ENCODE measurements at places on chromosomes 7 and 10. TPM values are rescaled to one million over a fixed set of nuclear protein-coding genes. Genes with fewer than 3 reads are reported as not detected.

TEX36 gene
- total RNA-seq = not detected

CALHM3 gene
- not detected for total RNA-seq

VPS37D gene
- 17.2 TPM for total RNA-seq

GPR146 gene
- 3.1 TPM for total RNA-seq

FGFBP3 gene
- 7.5 TPM for total RNA-seq

MRLN gene
- total RNA-seq = not detected

H2BK1 gene
- not detected for total RNA-seq

COBL gene
- 3.3 TPM for total RNA-seq

SPDYE2 gene
- not detected for total RNA-seq

DNA sequence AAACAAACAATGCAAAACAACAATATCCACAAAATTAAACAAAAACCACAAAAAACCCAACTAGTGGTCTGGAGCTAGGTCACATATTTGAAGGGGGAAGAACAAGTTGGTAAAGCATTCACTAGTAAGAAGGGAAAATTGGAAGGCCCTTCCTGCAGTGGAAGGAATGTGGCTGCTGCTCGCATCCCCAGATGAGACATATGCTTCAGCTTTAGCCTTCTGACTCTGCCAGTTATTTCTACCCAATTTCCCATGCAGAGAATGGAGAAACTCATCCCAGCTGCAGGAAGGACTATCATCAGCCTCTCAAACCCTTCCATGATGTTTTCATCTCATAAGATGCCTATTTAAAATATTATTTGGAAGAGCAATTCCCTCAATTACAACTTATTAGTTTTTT is 176.6 kb downstream of the BMPER start:
- H3K4me1 ChIP-seq = peaks cover 2% of the 10 kb centered on the region
- no peak for DNase-seq
- H3K36me3 ChIP-seq = no peaks in the 10 kb centered on the region
- H3K27me3 ChIP-seq = no peaks in the 10 kb centered on the region

GRCh38 chr7:16130111-16131110 is 290.9 kb downstream of the CRPPA start:
- no peak for DNase-seq
- peaks cover 2% of the 10 kb centered on the region for H3K4me1 ChIP-seq
- no peaks in the 10 kb centered on the region for H3K36me3 ChIP-seq

GRCh38 chr10:47329855-47330254 is 7.6 kb downstream of the GDF2 start:
- peaks cover 3% of the 10 kb centered on the region for H3K4me1 ChIP-seq
- no peak overlapping the region for H3K4me3 ChIP-seq
- H3K36me3 ChIP-seq = no peaks in the 10 kb centered on the region
- peaks cover 13% of the 10 kb centered on the region for H3K27me3 ChIP-seq
- no peak for DNase-seq
- no peak overlapping the region for H3K27ac ChIP-seq

DNA sequence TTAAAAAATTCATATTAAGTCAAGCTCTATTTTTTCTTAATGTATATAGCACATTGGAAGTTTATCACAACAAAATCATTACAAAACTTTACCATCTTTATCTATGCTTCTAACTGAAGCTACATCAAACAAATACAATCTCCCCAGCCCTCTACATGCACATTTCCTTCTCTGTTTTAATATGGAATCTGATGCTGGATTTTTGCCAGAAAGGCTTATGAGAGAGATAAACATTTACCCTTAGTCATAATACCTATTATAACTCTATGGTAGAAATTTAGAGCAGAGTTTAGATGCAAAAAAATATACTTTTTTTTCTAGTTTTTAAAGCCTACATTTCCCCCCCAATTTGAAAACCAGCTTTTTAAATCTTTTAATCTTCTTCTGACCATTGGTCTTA is 1198.6 kb downstream of the GATA3 start:
- H3K27ac ChIP-seq = no peak overlapping the region
- no peaks in the 10 kb centered on the region for H3K27me3 ChIP-seq
- H3K4me3 ChIP-seq = no peak overlapping the region
- DNase-seq = no peak
- H3K4me1 ChIP-seq = no peaks in the 10 kb centered on the region

GRCh38 chr10:63217120-63217605 is 84.0 kb downstream of the NRBF2 start:
- H3K27ac ChIP-seq = no peak overlapping the region
- peaks cover 9% of the 10 kb centered on the region for H3K4me1 ChIP-seq
- H3K27me3 ChIP-seq = no peaks in the 10 kb centered on the region
- no peaks in the 10 kb centered on the region for H3K36me3 ChIP-seq
- DNase-seq = no peak

DNA sequence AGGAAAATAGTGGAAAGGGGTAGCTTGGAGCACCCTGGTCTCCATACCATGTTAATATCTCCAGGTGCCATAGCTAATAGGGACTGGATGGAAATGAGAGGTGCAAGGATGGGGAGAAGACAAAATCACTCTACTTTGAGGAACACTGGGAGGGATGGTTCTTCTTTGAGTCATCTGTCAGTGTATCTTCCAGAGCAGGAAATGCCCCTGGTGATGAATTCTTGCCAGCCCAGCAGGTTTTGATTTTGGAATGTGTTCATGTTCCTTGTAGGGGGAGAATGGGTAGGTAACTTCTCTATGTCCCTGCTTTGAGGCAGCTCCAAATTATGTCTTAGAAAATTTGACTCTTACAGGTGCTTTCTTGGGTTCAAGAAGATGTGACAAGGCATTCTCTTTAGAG is 177.0 kb upstream of the GLI3 start:
- H3K36me3 ChIP-seq = no peaks in the 10 kb centered on the region
- no peak overlapping the region for H3K27ac ChIP-seq
- H3K4me3 ChIP-seq = no peak overlapping the region
- no peaks in the 10 kb centered on the region for H3K4me1 ChIP-seq
- no peak for DNase-seq

DNA sequence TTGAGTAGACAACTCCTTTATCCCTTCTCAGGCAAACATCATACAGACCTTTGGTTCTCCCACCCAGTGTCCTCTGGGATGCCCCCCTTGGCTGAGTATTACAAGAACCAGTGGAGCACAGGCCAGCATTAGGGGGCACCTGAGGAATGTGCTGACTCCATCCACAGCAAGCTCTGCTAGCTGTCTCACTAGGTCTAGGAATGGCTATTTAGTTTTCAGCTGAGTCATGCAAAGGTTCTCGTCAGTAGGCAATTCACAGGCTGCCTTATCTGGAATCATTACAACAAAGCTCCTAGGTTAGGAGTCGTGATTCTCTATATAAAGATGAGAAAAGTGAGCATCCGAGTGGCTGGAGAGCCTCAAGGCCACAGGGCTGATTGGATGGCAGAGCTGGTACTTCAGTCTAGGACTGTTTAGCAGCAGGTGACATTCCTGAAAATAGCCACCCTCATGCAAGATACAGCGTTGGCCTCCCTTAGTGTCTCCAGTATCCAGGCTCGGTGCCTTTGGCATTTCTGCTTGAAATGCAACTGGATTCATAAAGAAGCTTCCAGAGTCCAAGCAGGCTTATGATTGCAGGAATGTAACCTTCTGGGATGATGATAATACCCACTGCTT is 75.8 kb downstream of the CDCA7L start:
- no peaks in the 10 kb centered on the region for H3K36me3 ChIP-seq
- no peaks in the 10 kb centered on the region for H3K27me3 ChIP-seq
- DNase-seq = no peak
- no peaks in the 10 kb centered on the region for H3K4me1 ChIP-seq
- H3K4me3 ChIP-seq = no peak overlapping the region
- no peak overlapping the region for H3K27ac ChIP-seq

DNA sequence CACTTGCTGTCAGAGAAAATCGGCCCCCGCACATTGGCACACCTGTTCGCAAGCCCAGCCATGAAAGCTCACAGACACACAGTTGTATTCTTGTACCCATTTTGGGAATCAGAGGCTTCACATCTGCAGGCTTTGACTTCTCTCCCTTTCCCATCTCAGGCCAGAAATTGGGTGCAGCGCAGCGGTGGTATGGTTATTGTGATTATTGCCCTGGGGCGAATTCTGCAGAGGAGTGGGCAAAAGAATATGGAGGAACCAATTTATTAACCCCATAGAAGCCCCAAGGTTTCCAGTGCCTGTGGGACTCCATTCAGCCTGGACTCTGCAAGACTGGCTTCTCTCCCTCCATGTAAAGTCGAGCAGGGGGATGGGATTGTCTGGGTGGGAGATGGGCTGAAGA is 14.0 kb downstream of the TLX1 start:
- peaks cover 1% of the 10 kb centered on the region for H3K4me1 ChIP-seq
- no peak overlapping the region for H3K27ac ChIP-seq
- peaks cover 41% of the 10 kb centered on the region for H3K27me3 ChIP-seq
- no peak for DNase-seq
- no peak overlapping the region for H3K4me3 ChIP-seq

DNA sequence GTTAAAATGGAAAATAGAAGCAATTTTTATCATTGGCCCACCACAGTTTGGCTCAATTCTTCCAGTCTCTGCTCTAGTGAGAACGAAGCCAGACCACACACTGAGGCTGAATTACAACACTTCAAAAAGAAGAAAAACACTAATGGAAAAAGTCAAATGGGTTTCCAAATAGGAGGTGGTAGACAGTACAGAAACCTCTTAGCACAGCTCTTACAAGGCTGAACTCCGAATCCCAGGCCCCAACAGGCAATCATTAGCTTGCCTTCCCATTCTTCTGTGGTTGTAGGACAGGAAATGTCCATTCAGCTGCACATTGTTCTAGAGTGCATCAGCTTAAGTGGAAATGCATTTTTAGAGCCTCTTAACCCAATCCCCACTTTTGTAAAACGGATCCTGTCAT is 115.1 kb upstream of the MEOX2 start:
- no peak for DNase-seq
- no peaks in the 10 kb centered on the region for H3K27me3 ChIP-seq
- no peak overlapping the region for H3K4me3 ChIP-seq
- H3K27ac ChIP-seq = no peak overlapping the region
- H3K36me3 ChIP-seq = no peaks in the 10 kb centered on the region

GRCh38 chr7:5217851-5218331 is 27.9 kb downstream of the WIPI2 start:
- no peak overlapping the region for H3K4me3 ChIP-seq
- H3K27me3 ChIP-seq = peaks cover 4% of the 10 kb centered on the region
- peaks cover 7% of the 10 kb centered on the region for H3K4me1 ChIP-seq
- peaks cover 7% of the 10 kb centered on the region for H3K36me3 ChIP-seq
- no peak overlapping the region for H3K27ac ChIP-seq

DNA sequence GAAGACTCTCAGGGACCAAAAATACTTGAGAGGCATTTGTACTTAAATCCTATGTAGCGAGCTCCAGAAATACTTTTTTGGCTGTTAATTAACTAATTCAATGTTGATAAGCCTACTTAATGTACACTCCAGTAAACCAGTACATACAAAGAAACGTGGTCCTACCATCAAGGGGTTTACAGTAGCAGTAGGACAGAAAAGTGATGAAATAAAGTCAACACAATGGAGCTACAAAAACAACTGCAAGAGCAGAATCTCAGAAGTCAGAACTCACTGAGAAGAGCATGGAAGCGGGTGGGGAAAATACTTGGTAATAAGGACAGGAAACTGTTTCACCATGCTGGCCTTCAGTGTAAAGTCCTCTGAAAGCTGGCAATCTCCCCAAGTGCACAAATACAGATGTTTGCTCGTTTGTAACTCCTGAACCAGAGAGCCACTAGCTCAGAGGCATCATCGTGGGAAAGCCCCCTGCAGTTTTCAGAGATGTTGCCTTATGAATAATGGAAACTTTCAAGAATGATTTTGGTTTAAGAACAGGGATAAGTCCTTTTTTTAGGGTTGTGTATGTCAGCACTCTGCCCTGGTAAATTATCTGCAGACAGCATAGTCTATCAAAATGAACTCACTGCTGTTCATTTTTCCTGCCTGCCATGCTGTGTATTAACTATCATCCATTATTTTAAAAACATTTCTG is 233.2 kb downstream of the SORCS1 start:
- no peak overlapping the region for H3K4me3 ChIP-seq
- no peak for DNase-seq
- no peaks in the 10 kb centered on the region for H3K36me3 ChIP-seq
- no peaks in the 10 kb centered on the region for H3K27me3 ChIP-seq
- no peak overlapping the region for H3K27ac ChIP-seq
- no peaks in the 10 kb centered on the region for H3K4me1 ChIP-seq

DNA sequence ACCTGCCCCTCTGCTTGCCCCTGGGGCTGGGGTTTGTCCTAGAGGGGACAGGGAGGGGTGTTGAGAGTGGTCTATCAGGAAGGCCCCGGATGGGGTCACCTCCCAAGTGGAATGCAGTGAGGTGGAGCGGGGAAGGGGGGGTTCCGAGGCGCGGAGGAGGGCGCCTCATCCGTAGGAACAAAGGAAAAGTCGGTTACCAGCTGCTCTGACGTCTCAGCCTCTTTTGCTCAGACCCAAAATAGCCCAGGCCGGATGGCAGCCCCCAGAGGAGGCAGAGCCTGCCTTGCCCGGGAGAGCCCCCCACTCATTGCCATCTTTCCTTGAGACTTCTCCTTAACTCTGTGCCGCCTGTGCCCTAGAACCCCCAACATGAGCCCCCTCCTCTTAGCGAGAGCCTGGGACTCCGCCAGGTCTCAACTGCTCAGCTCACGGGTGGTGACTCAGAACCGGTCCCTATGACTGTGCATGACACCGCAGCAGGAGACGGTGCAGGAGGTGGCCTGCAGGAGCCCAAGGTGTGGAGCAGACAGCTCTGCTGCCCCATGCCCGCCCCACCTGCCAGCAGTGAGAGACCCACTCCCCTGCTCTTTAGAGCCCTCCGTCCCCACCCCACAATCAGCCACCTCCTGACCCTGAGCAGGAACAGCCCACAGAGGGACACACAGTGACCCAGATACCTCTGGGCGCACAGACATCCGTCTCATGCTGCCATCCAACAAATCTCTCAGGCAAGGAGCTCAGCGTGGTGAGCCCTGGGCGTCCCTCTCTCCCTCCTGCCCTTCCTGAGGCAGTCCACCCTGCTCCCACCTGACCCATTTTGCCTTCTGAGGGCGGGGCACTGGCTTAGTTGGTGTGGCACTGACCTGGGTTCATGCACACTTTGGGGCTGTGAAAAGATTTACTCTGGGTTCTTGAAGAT is 13.1 kb downstream of the STX1A start:
- peaks cover 20% of the 10 kb centered on the region for H3K4me1 ChIP-seq
- H3K27ac ChIP-seq = peak overlapping the region; percentile 82
- no peaks in the 10 kb centered on the region for H3K36me3 ChIP-seq
- H3K4me3 ChIP-seq = no peak overlapping the region
- no peak for DNase-seq
- peaks cover 4% of the 10 kb centered on the region for H3K27me3 ChIP-seq

GRCh38 chr10:2210088-2210487 is 472.8 kb upstream of the ADARB2 start:
- H3K4me3 ChIP-seq = no peak overlapping the region
- peak overlapping the region; percentile 7 for H3K27ac ChIP-seq
- H3K36me3 ChIP-seq = no peaks in the 10 kb centered on the region
- peaks cover 26% of the 10 kb centered on the region for H3K4me1 ChIP-seq
- peak; percentile 34 for DNase-seq

Measured in glutamatergic neuron (in vitro differentiated cells).